CD4-positive, alpha-beta T cell (primary cell): ENCODE measurements at places on chromosomes 7 and 10. TPM values are rescaled to one million over a fixed set of nuclear protein-coding genes. Genes with fewer than 3 reads are reported as not detected.
A peak's percentile ranks its signal among the peaks of the same experiment; 100 is the strongest.

GRCh38 chr10:77296534-77297392 lies 340.8 kb downstream of the KCNMA1 start:
- H3K27me3 ChIP-seq: no peaks in the 10 kb centered on the region
- H3K27ac ChIP-seq: no peak overlapping the region
- DNase-seq: no peak
- no peaks in the 10 kb centered on the region for H3K36me3 ChIP-seq
- H3K4me3 ChIP-seq: no peak overlapping the region

DNA sequence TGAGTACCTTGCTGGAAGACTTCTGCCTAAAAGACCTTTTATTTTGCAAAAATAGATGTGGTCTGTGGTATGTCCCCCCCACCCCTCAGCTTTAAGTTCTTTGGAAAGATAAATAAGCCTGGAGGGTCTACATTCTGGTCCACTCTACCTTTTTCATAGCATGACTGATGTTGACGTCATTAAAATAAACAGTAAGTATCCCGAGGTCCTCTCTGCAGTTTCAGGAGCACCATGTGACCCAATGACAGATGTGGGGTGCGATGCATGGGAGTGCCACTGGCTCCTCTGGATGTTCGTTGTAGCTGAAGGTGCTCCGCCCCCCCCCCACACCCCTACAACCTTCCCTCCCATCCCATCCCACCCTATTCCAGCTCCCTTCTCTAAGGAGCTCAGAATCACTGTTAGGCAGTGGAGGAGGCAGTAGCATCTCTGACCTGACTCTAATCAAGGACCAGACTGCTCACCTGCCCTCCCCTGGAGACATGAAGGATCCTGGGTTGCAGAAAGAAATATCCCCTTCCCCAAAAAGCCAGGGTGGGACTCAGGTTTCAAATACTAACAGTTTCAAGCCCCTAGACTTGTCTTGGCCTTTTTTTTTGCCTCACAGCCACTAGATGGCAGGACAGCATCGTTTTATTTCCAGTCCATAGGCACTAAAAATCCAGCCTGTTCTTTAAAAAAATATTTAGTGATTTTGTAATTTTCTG lies 25.1 kb downstream of the CASP7 start:
- peaks cover 20% of the 10 kb centered on the region for H3K4me1 ChIP-seq
- no peak overlapping the region for H3K4me3 ChIP-seq
- peaks cover 7% of the 10 kb centered on the region for H3K36me3 ChIP-seq
- H3K27ac ChIP-seq: no peak overlapping the region
- H3K27me3 ChIP-seq: no peaks in the 10 kb centered on the region
- DNase-seq: peak; percentile 50

DNA sequence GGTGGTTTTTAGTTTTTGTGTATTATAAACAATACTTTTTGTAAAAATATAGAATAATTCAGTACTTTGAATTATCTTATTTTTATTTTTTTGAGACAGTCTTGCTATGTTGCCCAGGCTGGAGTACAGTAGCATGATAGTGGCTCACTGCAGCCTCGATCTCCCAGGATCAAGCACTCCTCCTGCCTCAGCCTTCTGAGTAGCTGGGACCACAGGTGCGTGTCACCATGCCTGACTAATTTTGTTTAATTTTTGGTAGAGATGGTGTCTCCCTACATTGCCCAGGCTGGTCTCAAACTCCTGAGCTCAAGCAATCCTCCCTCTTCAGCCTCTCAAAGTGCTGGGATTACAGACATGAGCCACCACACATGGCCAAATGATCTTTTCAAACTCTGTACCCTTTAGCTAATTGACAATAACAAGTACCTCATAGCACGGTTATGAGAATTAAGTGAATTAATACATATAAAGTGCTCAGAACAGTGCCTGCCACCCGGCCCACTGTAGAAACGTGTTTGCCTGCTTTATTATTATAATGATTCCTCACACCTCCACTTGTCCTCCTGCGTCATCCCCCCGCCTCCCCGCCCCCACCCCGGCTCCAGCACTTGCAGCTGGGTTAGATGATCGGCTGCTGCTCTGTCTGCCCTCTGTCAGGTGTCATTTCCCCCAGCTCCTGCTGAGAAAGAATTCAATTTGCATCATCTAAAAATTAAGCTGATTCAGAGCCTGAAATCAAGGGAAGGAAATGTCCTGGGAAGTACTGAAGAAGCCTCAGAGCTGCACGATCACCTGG lies 53.6 kb upstream of the NRF1 start:
- H3K27ac ChIP-seq: no peak overlapping the region
- no peaks in the 10 kb centered on the region for H3K27me3 ChIP-seq
- DNase-seq: no peak

BICC1 gene
- total RNA-seq: not detected

GRCh38 chr7:90951229-90951628 lies 313.0 kb upstream of the FZD1 start:
- H3K27me3 ChIP-seq: no peaks in the 10 kb centered on the region
- no peaks in the 10 kb centered on the region for H3K36me3 ChIP-seq
- DNase-seq: no peak
- H3K4me1 ChIP-seq: no peaks in the 10 kb centered on the region

DNA sequence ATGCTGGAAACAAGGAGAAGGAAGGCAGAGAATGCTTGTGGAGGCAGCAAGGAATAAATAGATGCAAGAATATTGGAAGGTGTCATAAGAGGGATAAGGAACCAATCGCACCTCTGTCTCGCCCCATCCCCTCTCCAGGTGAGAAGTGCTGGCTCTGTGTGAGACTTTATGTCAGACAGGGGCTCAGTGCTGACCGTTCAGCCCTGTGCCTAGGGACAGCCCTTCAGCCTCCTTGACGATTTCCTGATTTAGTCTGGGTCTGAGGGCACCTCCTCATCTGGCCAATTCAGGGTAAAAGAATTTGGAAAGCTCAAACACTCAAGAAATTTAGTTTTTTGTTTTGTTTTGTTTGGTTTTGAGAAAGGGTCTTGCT lies 54.9 kb downstream of the FAM241B start:
- DNase-seq: no peak
- no peaks in the 10 kb centered on the region for H3K4me1 ChIP-seq
- no peaks in the 10 kb centered on the region for H3K36me3 ChIP-seq
- no peak overlapping the region for H3K27ac ChIP-seq
- H3K27me3 ChIP-seq: no peaks in the 10 kb centered on the region
- H3K4me3 ChIP-seq: no peak overlapping the region

- H3K36me3 ChIP-seq: no peaks in the 10 kb centered on the region
- no peaks in the 10 kb centered on the region for H3K27me3 ChIP-seq
- DNase-seq: no peak
- no peaks in the 10 kb centered on the region for H3K4me1 ChIP-seq
- no peak overlapping the region for H3K27ac ChIP-seq
- no peak overlapping the region for H3K4me3 ChIP-seq
Measured at GRCh38 chr10:126062131-126063032, 166.0 kb downstream of the FANK1 start.

DNA sequence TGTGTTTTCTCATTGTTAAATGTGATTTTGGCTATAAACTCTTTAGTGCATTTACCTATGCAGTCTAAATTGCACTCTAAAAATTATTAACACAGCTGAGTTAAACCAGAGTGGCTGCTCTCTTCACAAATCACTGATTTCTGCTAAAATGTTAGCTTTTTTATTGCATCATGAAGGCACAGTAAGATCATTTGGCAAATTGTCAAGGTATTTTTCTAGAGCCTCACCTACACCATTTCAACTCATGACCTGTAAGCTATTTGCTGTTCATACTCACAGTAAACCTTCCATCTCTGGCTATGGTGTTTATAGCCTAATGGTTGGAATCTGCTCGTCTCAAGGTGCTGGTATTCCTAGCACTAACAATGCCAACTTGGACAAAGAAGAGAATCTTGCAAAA lies 25.7 kb downstream of the NDUFB2 start:
- peaks cover 8% of the 10 kb centered on the region for H3K36me3 ChIP-seq
- H3K27me3 ChIP-seq: no peaks in the 10 kb centered on the region
- H3K4me3 ChIP-seq: no peak overlapping the region
- peaks cover 3% of the 10 kb centered on the region for H3K4me1 ChIP-seq
